CD4-positive, alpha-beta memory T cell (primary cell): ENCODE measurements at places on chromosomes 6 and 20. TPM values are rescaled to one million over a fixed set of nuclear protein-coding genes. Genes with fewer than 3 reads are reported as not detected.

Gene DEFB123
- total RNA-seq: not detected

Gene ABHD16B
- not detected for total RNA-seq

Gene UST
- total RNA-seq: 7.0 TPM

Gene PLCB4
- not detected for total RNA-seq

Gene SLC17A2
- total RNA-seq: not detected

Gene TP53RK
- 25.7 TPM for total RNA-seq

DNA sequence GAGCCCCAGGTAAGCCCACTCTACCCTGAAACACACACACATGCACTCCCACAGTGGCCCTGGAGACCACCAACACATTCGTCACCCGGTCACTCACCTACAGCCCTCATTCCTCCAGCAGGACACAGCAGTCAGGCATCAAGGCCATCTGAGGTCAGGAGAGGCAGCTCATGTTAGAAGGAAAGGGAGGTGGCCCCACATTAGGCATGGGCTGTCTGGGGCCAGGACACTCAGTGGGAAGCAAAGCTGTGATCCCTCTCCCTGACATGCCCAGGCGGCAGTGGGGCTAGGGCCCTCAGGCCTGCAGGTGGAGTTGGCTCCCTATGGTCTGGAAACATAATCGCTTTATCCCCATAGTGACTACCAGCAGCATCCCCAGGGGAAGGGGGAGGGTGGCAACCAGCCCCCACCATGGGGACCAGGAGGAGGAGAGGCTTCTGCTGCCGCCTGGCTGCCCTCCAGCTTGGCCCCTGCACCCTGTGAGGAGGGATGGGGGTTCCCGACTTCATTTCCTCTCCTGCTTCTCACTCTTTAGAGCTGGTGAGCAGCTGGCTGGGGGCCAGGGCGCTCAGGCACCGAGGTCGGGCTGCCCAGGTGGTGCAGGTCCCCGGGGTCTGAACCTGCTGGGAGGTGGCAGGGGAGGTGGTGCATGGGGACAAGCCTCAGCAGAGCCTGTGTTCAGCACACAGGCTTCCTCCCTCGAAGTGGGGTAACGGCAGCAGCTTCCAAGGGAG is 76.6 kb upstream of the CST7 start:
- no peaks in the 10 kb centered on the region for H3K36me3 ChIP-seq
- no peak overlapping the region for H3K27ac ChIP-seq
- no peaks in the 10 kb centered on the region for H3K27me3 ChIP-seq

DNA sequence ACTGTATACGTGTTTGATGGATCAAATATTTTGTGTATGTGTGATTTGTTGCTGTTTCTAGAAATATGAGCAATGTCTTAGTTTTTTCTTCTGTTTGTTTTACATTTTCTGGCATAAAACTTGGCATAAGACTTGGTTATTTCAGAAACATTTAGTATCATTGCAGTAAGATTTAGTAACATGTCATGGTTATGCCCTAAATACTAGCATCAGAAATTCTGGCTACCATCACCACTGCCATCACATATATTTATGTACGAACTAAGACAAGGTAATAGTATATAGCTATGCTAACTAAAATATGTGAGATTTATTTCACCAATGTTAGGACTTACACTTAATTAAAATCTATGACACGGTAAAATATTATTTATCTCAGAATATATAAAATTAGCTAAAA is 10.3 kb upstream of the ADGRG6 start:
- no peaks in the 10 kb centered on the region for H3K36me3 ChIP-seq
- H3K4me3 ChIP-seq: no peak overlapping the region
- H3K27me3 ChIP-seq: no peaks in the 10 kb centered on the region
- H3K27ac ChIP-seq: no peak overlapping the region
- DNase-seq: no peak
- no peaks in the 10 kb centered on the region for H3K4me1 ChIP-seq

- H3K27ac ChIP-seq: no peak overlapping the region
- peaks cover 18% of the 10 kb centered on the region for H3K4me1 ChIP-seq
- no peak overlapping the region for H3K4me3 ChIP-seq
- no peaks in the 10 kb centered on the region for H3K27me3 ChIP-seq
Observed at GRCh38 chr6:157185171-157185570, 138.1 kb downstream of the TMEM242 start.

DNA sequence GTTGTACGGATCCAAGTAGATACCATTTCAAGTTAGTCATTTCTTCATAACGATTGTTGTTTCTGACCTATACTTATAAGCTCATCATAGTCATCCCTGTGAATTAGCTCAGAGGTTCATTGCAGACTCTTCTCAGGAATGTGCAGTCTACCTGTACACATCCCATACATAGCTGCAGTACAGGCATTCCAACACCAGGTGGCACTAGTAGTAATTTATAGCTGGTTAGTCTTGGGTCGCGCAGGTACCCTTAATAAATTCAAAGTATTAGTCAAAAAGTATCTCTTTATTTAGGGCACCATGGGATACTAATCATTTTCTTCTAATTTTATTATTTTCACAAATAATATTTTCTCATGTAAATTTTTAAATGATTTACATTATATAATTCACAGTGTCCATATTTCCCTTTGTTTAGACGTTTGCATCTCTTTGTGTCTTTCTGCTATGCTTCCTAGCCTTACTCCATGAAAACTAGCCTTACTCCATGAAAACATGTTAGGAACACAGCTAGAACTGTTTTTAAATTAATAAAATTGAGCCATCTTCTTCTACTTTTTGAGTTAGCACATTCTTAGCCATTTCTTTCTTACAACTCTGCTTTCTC is 128.6 kb upstream of the FAM83B start:
- H3K4me1 ChIP-seq: no peaks in the 10 kb centered on the region
- no peak overlapping the region for H3K27ac ChIP-seq
- H3K36me3 ChIP-seq: no peaks in the 10 kb centered on the region
- DNase-seq: peak; percentile 24

DNA sequence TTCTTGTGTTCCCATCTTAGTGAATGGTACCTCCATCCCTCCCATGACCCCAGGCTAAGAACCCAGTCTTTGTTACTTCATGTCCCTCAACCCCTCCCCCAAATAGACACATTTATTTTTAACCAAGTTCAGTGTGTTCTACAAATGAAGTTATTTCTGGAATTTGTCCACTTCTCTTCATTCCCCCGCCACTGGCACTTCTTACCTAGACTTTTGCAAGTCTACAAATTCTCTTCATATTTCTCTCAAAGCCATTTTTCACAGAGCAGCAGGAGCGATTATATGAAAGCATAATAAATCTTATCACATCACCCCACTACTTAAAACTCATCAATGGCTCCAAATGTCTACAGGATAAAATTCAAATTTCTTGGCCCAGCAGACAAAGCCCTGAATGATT is 131.4 kb downstream of the BTBD9 start:
- no peaks in the 10 kb centered on the region for H3K36me3 ChIP-seq
- no peak for DNase-seq
- no peaks in the 10 kb centered on the region for H3K4me1 ChIP-seq
- H3K27ac ChIP-seq: no peak overlapping the region
- H3K4me3 ChIP-seq: no peak overlapping the region

DNA sequence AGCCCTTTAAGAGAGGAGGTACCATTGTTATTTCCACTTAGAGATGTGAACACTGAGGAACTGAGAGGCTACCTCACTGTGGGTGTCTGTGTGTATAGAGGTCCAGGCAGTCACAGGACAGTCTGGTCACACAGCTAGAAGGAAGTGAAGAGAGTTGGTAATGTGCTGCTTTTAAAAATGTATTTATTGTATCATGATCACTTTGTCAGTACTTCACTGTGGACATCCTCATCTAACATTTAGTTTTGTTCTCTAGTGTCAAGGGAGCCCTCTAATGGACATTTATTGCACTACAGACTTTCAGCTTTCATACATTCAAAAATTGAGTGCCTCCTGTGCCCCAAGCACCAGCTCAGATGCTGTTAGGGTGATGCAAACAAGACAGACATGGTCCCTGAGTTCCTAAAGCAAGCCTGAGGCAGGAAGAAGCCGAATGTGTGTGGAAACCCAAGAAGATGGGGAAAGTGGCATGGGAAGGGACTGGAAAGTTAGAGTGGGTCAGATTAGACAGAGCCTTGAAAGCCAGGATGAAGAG is 123.0 kb downstream of the SLC16A10 start:
- H3K4me3 ChIP-seq: no peak overlapping the region
- no peaks in the 10 kb centered on the region for H3K36me3 ChIP-seq
- DNase-seq: no peak
- H3K27ac ChIP-seq: no peak overlapping the region
- no peaks in the 10 kb centered on the region for H3K27me3 ChIP-seq

GRCh38 chr6:119052987-119053386 is 25.5 kb downstream of the FAM184A start:
- no peaks in the 10 kb centered on the region for H3K27me3 ChIP-seq
- DNase-seq: no peak
- no peak overlapping the region for H3K27ac ChIP-seq
- H3K4me1 ChIP-seq: peaks cover 9% of the 10 kb centered on the region
- no peak overlapping the region for H3K4me3 ChIP-seq
- H3K36me3 ChIP-seq: no peaks in the 10 kb centered on the region

- DNase-seq: no peak
- no peaks in the 10 kb centered on the region for H3K27me3 ChIP-seq
- H3K4me3 ChIP-seq: no peak overlapping the region
- H3K4me1 ChIP-seq: no peaks in the 10 kb centered on the region
- H3K27ac ChIP-seq: no peak overlapping the region
- no peaks in the 10 kb centered on the region for H3K36me3 ChIP-seq
Observed at GRCh38 chr6:48916607-48917006, 546.4 kb downstream of the MMUT start.

DNA sequence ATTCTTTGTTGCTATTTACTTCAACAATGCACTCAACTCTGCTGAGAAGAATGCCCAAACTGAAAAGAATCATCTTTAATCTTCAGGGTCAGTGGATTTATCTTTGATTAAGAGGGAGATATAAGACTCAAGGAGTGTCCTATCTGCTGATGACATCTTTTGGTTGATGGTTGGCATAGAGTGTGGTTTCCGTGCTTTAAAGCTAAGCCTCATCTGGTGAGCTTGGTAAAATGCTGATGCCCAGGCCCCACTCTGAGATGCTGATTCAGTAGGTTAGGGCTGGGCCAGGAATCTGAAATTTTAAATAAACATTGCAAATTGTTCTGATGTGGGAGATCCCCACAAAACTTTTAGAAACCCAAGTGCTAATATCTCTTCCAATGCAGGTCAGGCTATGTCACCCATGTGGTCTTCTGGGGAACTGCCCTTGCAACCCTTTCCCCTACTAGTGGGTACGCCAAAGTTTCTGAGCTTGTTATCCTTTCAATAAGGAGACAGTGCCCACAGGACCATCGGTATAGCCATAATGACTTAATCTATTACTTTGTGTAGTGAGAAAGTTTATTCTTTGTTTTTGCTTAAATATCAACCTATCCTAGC is 68.5 kb upstream of the ARMH2 start:
- H3K4me3 ChIP-seq: no peak overlapping the region
- H3K4me1 ChIP-seq: peaks cover 88% of the 10 kb centered on the region
- no peak for DNase-seq
- peak overlapping the region; percentile 10 for H3K27ac ChIP-seq
- no peaks in the 10 kb centered on the region for H3K27me3 ChIP-seq
- peaks cover 83% of the 10 kb centered on the region for H3K36me3 ChIP-seq

- H3K4me3 ChIP-seq: no peak overlapping the region
- no peaks in the 10 kb centered on the region for H3K4me1 ChIP-seq
- no peaks in the 10 kb centered on the region for H3K27me3 ChIP-seq
- no peak overlapping the region for H3K27ac ChIP-seq
Observed at GRCh38 chr6:138439546-138439945, 35.5 kb downstream of the HEBP2 start.

- no peaks in the 10 kb centered on the region for H3K36me3 ChIP-seq
- DNase-seq: no peak
- no peaks in the 10 kb centered on the region for H3K4me1 ChIP-seq
- no peak overlapping the region for H3K4me3 ChIP-seq
Observed at GRCh38 chr6:131001111-131001736, 61.8 kb downstream of the EPB41L2 start.

GRCh38 chr6:143117108-143117507 is 56.4 kb downstream of the AIG1 start:
- no peak for DNase-seq
- H3K36me3 ChIP-seq: no peaks in the 10 kb centered on the region
- no peak overlapping the region for H3K4me3 ChIP-seq
- H3K27me3 ChIP-seq: no peaks in the 10 kb centered on the region

GRCh38 chr6:136547336-136547735 is 2.9 kb downstream of the MAP7 start:
- no peak overlapping the region for H3K27ac ChIP-seq
- H3K27me3 ChIP-seq: peaks cover 14% of the 10 kb centered on the region
- H3K36me3 ChIP-seq: no peaks in the 10 kb centered on the region
- H3K4me3 ChIP-seq: no peak overlapping the region

GRCh38 chr6:90194371-90194841 is 102.2 kb downstream of the BACH2 start:
- H3K36me3 ChIP-seq: no peaks in the 10 kb centered on the region
- no peak overlapping the region for H3K4me3 ChIP-seq
- DNase-seq: no peak
- H3K27me3 ChIP-seq: no peaks in the 10 kb centered on the region

- DNase-seq: peak; percentile 28
- peak overlapping the region; percentile 42 for H3K4me3 ChIP-seq
- H3K36me3 ChIP-seq: no peaks in the 10 kb centered on the region
- peaks cover 36% of the 10 kb centered on the region for H3K4me1 ChIP-seq
Observed at GRCh38 chr20:3777716-3778629, 3.3 kb downstream of the SPEF1 start.

- H3K36me3 ChIP-seq: peaks cover 30% of the 10 kb centered on the region
- H3K4me3 ChIP-seq: no peak overlapping the region
- DNase-seq: no peak
- H3K27ac ChIP-seq: no peak overlapping the region
- peaks cover 21% of the 10 kb centered on the region for H3K4me1 ChIP-seq
Observed at GRCh38 chr6:43509142-43509983, 783 bp downstream of the LRRC73 start.

DNA sequence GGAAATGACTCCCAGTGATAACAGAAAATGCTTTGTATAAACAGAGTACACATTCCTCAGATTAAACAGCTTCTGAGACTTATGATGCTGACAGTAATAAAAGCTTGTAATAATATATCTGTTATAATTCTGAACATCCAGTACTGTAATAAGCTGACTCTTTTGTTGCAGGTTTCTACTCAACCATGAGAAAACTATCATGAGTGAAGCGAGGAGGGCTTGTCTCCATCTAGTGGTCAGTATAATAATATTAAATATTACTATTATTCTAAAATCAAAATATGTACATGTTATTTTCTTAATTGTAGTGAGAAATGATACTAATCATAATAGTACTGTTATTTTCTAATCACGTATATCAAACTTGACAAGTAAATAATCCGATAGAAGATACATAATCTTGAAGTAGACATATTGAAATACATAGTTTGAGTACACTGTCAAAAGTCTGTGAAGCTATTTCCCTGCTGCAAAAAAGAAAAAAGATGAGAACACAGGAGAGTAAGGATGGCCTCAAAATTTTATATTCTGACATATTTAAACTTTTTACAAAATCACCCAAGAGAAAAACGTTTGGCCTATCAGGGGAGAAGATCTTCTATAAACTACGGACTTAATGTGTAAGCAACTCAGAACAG is 183.1 kb downstream of the MOXD1 start:
- no peaks in the 10 kb centered on the region for H3K36me3 ChIP-seq
- no peak for DNase-seq
- no peak overlapping the region for H3K4me3 ChIP-seq
- H3K27ac ChIP-seq: no peak overlapping the region
- H3K4me1 ChIP-seq: no peaks in the 10 kb centered on the region
